ENCODE measurements at places on chromosomes 7 and 10. TPM values are rescaled to one million over a fixed set of nuclear protein-coding genes. Genes with fewer than 3 reads are reported as not detected.

The PLEKHS1 gene
- 0.06 TPM for total RNA-seq

The LLCFC1 gene
- total RNA-seq = not detected

The CYP2C18 gene
- total RNA-seq = 0.06 TPM

The CALD1 gene
- total RNA-seq = 215 TPM

The PON1 gene
- total RNA-seq = 1.6 TPM

The KAZALD1 gene
- 3.0 TPM for total RNA-seq

The NOS3 gene
- total RNA-seq = 0.58 TPM

The RBM20 gene
- total RNA-seq = 3.9 TPM

The OR9A2 gene
- not detected for total RNA-seq

The CARD11 gene
- 1.8 TPM for total RNA-seq

The CCL24 gene
- total RNA-seq = not detected

The PAX4 gene
- not detected for total RNA-seq

The FAM237B gene
- 0.10 TPM for total RNA-seq

The CPN1 gene
- total RNA-seq = 0.34 TPM

The CTTNBP2 gene
- total RNA-seq = 0.21 TPM

The TMEM178B gene
- total RNA-seq = 1.5 TPM

The AVPI1 gene
- total RNA-seq = 124 TPM

The FFAR4 gene
- 0.06 TPM for total RNA-seq
